Heart right ventricle (tissue), 16 donors: ENCODE measurements at places on chromosomes 16 and 17.

- DNase-seq = no peak
Observed at GRCh38 chr17:40178021-40178601, 841 bp downstream of the RAPGEFL1 start.

DNA sequence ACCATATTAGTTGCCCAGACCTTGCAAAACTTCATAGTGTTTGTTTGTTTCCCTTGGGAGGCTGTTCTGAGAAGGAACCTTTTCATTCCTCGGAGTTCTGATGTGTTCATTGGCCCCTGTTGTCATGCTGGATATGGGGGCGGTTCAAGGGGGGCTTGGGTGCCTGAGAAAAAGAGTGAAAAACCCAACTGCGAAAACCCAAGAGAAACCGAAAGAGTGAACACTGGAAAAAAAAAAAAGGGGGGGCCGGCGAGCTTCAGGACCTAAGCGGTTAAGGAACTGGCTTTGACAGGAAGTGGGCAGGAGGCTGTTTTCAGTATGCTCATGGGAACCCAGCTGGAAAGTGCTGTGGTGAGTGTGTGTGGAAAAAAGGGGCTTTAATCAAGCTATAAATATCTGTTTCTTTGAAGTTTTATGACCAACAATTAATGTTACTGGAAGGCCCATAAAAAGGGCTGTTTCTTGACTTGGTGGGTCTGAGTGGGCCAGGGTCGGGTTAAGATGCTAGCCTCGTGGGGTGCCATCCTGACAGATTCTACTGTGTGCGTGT lies 510.7 kb downstream of the MAF start:
- DNase-seq = no peak

GRCh38 chr17:80921159-80921558 lies 70.5 kb upstream of the CHMP6 start:
- no peak for DNase-seq

DNA sequence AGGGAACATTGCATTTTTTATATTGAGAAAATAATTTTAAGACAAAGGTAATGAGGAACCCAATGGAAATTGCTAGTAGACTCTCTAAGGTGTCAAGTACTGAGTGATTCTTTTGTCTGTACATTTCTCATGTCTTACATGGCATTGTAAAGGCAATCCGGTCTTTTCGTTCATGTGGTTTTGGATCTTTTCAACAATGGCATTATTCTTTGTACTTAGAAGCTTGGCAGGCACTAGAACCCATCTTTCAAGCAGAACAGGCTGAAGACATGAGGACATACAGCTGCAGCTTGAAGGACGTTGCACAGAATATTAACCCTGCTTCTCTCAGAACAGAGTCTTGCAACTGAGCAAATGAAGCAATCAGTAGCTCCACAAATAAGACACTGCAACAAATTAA lies 231.5 kb upstream of the ZFHX3 start:
- DNase-seq = no peak

DNA sequence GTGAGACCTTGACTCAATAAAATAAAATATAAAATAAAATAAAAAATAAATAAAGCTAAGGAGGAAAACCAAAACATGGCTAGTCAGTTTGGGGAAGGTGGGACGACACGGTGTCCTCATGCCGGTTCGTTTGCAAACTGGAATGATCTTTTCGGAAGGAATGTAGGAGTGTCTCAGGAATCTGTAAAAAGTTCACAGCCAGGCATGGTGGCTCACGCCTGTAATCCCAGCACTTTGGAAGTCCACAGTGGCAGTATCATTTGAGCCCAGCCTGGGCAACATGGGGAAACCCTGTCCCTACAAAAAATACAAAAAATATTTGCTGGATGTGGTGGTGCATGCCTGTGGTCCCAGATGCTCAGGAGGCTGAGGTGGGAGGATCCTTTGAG lies 14.7 kb upstream of the RPTOR start:
- DNase-seq = no peak

DNA sequence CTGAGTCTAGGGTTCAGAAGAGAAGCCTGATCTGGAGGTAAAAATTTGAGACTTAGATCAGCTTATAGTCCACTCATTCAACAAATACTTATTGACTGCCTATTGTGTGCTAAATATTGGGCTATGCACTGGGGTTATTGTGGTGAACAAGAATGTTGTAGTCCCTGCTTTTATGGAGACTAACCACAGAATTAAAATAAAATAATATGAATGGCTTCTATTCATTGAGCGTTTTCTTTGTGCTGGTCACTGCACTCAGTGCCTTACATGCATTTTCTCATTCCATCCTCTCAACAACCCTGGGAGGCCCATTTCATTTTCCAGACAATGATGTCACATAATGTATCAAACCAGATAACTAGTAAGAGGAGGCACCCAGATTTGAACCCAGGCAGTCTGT lies 4.8 kb downstream of the NEK8 start:
- no peak for DNase-seq

GRCh38 chr16:81821436-81822128 lies 42.5 kb downstream of the PLCG2 start:
- DNase-seq = no peak

DNA sequence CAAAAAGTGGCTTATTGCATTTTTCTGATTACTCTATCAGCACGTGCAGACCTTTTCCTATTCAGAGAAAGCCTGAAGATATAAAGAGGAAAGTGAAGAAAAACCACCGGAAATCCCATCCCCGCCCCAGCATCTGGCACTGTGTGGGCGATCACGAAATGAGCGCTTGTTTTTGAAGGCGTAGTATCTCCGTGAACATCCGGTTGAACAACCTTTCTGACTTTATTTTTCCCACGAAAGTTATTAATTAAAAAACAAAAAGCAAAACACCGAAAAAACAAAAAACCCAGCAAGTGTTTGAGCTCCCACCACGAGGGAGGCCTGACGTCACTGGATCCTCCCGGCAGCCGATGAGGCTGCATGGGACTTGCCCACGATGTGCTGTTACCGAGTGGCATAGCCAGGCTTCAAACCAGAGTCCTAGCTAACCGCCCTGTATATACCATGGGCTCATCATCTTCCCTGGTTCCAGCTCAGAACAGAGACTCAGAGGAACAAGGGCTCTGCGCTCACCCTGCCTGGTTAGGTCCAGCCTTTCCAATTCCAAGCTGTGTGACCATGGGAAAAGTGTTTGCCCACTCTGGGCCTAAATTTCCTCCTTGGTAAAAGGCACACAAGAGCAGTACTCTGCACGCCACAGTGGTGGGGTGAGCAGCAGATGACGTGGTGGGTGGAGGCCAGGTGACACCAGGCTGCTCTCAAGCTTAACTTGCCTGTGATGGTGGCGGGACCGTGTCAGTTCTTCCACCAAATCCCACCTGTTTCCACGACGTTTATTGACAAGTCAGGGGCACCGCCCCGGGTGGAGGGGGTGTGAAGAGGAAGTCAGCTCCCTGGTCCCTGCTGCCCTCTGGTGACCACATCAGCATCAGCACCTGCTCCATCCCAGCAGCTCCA lies 34.3 kb upstream of the IL21R start:
- peak; percentile 82 for DNase-seq

GRCh38 chr16:69761983-69762813 lies at the start of gene WWP2:
WWP2 (plus strand) TSS chr16:69762332; CDS start chr16:69787011, 24,679 bp downstream.
- DNase-seq = peak; percentile 70

DNA sequence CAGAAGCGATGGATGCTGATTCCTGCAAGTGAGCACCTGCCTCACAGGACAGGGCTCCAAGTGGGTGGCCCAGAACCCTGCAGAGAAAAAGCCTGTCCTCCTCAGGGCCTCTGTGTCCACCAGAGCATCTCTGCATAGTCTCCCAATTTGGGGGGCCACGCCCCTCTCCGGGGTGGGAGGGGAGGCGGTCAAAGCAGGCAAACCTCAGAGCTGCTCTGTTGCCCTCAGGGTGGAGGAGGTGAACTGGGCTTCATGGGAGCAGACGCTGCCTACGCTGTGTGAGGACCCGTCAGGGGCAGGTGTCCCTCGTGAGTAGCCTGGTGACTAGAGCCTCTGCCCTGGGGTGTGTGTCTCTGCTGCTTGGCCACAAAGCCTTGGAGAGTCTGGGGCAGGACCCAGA lies 19.3 kb downstream of the TRPV2 start:
- no peak for DNase-seq

- no peak for DNase-seq
Observed at GRCh38 chr16:4580250-4580649, 24.1 kb downstream of the C16orf96 start.

DNA sequence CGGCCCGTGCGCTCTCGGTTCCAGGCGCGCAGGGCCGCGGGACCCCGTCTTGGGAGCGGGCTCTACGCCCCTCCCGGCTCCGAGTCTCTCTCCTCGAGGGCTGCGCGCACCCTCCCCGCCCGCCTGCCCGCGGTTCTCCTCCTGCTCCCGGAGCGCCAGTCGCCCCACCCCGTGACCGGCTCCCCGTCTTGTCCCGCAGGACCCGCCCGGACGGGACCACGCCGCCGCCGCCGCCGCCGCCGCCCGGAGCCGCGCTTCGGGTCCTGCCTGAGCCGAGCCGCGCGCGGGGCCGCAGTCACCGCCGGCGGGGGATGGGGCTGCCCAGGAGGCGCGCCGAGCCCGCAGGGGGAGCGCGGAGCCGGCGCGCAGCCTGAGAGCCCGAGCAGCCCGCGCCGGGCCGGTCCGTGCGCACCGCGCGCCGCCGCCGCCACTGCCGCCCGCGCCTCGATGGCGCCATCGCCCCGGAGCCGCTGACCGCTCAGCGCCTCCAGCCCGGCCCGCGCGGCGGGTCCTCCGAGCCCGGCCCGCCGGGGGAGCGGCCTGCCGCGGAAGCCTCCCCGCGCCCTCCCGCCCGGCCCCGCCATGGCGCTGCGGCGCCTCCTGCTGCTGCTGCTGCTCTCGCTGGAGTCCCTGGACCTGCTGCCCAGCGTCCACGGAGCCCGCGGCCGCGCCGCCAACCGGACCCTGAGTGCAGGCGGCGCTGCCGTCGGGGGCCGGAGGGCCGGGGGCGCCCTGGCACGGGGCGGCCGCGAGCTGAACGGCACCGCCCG lies at the start of gene SHISA6:
Gene SHISA6, plus strand, starts transcription at position 373 of the 770 bp plus-strand sequence.
- no peak for DNase-seq

- no peak for DNase-seq
Observed at GRCh38 chr17:35596530-35597233, 9.6 kb downstream of the AP2B1 start.

DNA sequence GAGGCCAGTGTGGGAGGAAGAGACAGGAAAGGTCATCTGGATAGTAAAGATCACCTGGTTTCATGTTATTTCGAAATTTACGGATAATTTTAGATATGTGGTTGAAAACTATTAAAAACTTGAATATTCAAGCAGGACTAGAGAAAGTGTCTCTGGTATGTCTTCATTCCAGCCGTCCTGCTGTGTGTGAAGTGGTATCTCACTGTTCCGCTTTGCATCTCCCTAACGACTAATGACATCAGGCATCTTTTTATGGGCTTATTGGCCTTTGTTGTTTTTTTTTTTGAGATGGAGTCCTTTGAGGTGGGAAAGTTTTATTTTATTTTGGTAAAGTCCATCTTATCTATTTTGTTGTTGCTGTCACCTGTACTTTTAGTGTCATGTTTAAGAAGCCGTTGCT lies 214.4 kb upstream of the CHMP6 start:
- no peak for DNase-seq

DNA sequence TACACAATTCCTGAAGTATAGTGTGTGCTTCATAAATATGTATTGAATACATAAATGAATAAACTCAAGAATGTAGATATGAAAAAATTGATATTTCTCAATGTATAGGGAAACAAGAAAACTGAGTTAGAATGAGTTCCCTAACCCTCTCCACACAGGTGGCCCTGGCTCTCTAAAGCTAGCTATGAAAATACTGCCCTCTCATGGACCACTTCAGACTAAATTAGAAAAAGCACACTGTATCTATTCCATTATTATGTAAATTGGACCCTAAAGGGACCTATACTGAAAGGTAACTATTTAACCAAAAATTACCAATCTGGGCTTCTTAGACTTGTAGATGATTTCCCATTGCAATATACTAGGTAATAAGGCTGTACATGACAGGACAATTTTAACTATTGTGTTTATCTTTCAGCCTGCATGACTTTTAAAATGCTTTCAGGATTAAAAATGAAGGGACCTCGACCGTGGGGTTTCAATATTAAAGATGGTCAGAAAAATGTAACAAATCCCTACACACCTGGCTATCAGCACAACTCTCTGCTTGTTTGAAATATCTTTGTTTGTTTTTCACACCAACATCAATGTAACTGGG lies 672.5 kb upstream of the KIF2B start:
- no peak for DNase-seq

DNA sequence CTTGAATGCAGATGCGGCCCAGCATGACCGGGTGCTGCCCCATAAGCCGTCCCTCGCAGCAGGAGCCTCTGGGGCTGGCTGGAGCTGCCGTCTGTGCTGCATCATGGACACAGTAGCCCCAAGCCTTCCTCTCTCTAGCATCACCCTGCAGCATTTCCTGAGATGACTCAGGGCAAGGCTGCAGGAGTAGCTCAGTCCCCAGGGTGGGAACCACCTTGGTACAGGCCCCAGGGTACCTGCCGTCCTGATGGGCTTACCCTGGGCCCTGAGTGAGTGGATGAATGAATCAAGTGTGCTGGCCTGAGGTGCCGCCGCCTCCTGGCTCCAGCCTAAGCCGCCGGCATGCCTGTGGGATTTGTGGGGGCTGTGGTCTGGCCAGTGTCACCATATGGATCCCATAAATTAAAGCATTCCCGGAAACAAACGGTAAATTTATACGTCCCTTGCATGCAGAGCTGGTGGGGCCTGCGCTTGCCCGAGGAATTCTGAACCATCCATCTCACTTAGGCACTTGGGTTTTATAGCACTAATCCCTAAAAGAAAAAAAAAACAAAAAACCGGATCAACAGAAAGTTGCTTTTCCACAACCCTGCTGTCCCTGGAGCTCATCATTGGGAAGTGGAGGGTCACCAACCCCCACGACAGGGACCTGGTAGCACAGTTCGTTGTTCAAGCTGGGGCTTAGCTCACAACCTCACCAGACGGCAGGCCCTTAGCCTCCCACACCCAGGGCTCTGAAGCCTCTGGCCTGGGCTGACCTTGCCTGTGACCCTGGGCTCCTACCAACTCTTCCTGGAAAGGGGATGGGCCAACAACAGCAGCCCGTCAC lies 242.6 kb upstream of the CIBAR2 start:
- DNase-seq = no peak

- no peak for DNase-seq
Observed at GRCh38 chr16:63568164-63568563, 1531.9 kb upstream of the CDH8 start.

DNA sequence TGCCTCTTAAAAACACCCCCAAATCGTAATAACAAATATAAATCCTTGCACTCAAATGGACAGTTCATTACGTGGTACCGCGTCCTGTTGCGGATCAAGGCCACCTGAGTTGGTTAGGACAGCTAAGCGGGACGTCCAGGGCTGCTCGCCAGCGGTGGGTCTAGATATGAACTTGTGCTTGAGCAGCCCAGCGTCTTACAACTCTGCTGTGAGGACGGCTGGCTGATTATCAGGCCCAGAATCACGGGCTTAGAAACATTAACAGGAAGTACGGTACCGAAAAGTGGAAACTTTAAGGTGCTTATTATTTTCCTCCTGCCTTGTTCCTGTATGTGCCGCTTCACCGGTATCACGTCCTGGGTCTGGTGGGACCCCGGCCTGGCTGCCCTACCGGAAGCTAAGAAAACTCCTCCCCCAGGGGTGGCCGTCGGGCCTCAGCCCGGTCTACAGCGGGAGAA lies 832 bp upstream of the SRRM2 start:
- no peak for DNase-seq
